Fibroblast of the aortic adventitia (primary cell): ENCODE measurements at places on chromosomes 11 and 22. TPM values are rescaled to one million over a fixed set of nuclear protein-coding genes. Genes with fewer than 3 reads are reported as not detected.

OR10A2 gene
- not detected in 2 replicates for total RNA-seq

APOA4 gene
- not detected in 2 replicates for total RNA-seq

HTR3B gene
- total RNA-seq, result not detected in 2 replicates

PTPRJ gene
- 6.6 and 11.0 TPM in 2 replicates for total RNA-seq

MOGAT2 gene
- total RNA-seq, result not detected in 2 replicates

VSIG10L2 gene
- not detected in 2 replicates for total RNA-seq

SPTBN2 gene
- 0.27 and 4.9 TPM in 2 replicates for total RNA-seq

RGL4 gene
- total RNA-seq, result not detected in 2 replicates

MPZL2 gene
- total RNA-seq, result 0.36 and 1.1 TPM in 2 replicates
